Astrocyte (in vitro differentiated cells and primary cell): ENCODE measurements at places on chromosomes 3 and 15. TPM values are rescaled to one million over a fixed set of nuclear protein-coding genes. Genes with fewer than 3 reads are reported as not detected.

ZNF654 gene
- 18.7 and 19.1 TPM in 2 replicates for total RNA-seq

- no peaks in the 10 kb centered on the region for H3K4me1 ChIP-seq
- H3K27me3 ChIP-seq = peaks cover 10% of the 10 kb centered on the region
- no peak overlapping the region for H3K27ac ChIP-seq
- DNase-seq = peak; percentile 83
- H3K4me3 ChIP-seq = no peak overlapping the region
Observed at GRCh38 chr15:62362608-62363007, 197.5 kb upstream of the C2CD4B start.

PLSCR4 gene
- total RNA-seq = 1.1 and 1.3 TPM in 2 replicates

DNA sequence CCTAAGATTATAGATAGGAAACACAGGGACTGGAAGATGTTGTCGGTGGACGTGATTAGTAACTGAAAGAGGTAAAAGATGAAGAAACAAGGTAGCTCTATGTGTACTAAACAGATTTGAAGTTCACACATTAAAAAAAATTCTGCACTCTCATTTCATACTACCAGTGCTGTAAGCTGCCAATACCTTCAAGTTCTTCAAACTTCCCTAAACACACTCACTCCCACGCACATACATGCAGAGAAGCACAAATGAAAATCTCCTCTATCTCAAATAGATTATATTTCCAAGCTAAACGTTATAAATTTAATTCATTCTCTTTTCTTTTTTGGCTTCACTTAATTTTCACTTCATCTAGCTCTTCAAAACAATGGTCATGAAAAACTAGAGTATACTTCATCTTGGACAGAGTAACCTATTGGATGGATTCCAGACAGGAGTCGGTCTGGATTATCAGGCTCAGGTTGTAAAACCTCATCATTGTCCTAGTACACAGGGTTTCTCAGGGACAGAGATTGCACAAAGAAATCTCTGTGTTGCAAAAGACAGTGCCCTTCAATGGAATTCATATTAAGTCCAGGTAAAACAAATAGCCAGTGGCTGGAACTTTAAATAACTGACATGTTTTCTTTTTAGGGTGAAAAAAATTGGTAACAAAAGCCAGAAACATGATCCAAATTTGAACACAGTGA, 408.1 kb upstream of the ZNF385D start:
- H3K27me3 ChIP-seq = no peaks in the 10 kb centered on the region
- no peak overlapping the region for H3K4me3 ChIP-seq
- no peak overlapping the region for H3K27ac ChIP-seq
- DNase-seq = no peak
- no peaks in the 10 kb centered on the region for H3K36me3 ChIP-seq
- H3K4me1 ChIP-seq = no peaks in the 10 kb centered on the region

DNA sequence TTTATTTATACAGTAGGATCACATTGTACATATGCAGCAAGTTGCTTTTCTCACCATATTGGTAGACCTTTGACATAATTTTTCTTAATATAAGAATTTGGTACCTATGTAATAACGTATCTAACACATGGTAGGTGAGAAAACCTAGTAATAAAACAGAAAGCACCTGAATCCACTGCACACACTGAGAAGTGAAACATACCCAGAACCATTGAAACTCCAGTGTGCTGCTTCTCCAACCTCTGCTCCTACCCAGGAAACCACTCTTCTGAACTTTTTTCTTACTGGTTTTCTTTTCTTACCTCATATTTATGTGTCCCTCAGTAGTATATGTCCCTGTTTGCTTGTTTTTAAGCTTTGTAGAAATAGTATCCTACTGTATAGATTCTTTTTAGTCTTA, 293.0 kb downstream of the UBE2E2 start:
- H3K4me1 ChIP-seq = peaks cover 9% of the 10 kb centered on the region
- no peak for DNase-seq
- no peak overlapping the region for H3K27ac ChIP-seq
- H3K27me3 ChIP-seq = no peaks in the 10 kb centered on the region
- no peak overlapping the region for H3K4me3 ChIP-seq

- no peaks in the 10 kb centered on the region for H3K27me3 ChIP-seq
- no peaks in the 10 kb centered on the region for H3K4me1 ChIP-seq
- H3K4me3 ChIP-seq = no peak overlapping the region
- DNase-seq = peak; percentile 67
- H3K27ac ChIP-seq = no peak overlapping the region
Observed at GRCh38 chr3:17730318-17730967, 12.0 kb downstream of the TBC1D5 start.

DNA sequence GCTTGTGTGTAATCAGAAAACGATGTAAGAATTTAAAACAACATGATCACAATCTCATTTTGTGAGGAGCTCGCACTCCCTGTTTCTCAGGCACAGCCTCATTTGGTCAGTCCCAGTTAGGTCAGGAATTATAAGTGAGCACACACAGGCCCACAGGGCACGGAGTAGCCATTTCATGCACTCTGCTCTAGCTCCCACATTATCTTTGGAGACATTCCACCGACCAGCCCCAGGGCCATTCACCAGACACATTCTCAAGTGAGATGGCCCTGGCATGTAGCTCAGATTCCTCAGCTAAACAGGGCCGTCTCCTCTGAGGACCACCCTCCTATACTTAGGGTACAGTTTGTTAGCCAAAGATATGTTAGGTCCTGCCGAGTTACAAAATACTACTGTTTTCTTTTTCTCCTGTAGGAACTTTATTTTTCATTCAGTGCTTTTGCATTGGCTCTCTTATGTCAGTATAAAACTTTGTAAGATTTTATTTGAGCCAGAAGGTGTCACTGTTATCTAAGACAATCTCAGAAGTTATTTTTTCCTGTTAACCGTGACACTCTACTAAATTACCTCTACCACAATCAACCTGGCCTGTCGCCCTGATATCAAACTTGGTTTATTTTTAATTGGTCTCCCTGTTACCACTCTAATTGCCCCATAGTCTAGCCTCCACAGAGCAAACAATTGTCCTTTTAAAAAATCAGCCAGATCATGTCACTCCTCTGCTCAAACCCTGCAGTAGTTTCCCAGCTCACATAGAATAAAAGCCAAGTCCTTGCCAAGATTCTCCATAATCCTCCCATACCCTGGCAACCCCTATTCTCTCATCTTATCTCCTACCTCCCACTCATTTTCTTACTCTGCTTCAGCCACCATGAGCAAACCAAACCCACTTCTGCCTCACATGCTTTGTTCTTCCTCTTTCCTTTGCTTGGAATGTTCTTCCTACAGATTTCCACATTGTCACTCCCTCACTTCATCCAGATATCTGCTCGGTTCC, 105.7 kb downstream of the PPP2R3A start:
- peak overlapping the region; percentile 83 for H3K27ac ChIP-seq
- no peak overlapping the region for H3K4me3 ChIP-seq
- no peaks in the 10 kb centered on the region for H3K27me3 ChIP-seq
- peak; percentile 32 for DNase-seq

GRCh38 chr3:123914829-123915228, 30.7 kb upstream of the MYLK start:
- H3K36me3 ChIP-seq = peaks cover 12% of the 10 kb centered on the region
- H3K27me3 ChIP-seq = no peaks in the 10 kb centered on the region
- no peaks in the 10 kb centered on the region for H3K4me1 ChIP-seq
- DNase-seq = no peak
- no peak overlapping the region for H3K27ac ChIP-seq

DNA sequence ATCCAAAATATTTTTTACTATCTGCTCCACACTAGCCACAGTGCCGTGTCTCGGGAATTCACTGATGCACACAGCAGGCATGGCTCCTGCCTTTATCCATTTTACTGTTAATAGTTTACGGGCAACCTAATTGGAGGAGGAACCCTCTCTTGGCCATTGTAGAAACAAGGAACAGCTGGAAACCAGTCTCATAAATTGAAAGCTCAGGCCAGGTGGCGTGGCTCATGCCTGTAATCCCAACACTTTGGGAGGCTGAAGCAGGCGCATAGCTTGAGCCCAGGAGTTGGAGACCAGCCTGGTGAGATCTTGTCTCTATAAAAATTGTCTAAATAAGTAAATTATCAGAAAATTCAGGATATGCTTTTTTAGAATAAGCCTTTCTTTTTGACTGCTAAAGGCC, 39.0 kb downstream of the IL5RA start:
- DNase-seq = no peak
- H3K4me3 ChIP-seq = no peak overlapping the region
- no peaks in the 10 kb centered on the region for H3K27me3 ChIP-seq
- no peaks in the 10 kb centered on the region for H3K4me1 ChIP-seq
- no peak overlapping the region for H3K27ac ChIP-seq

- DNase-seq = no peak
- no peak overlapping the region for H3K4me3 ChIP-seq
- H3K36me3 ChIP-seq = no peaks in the 10 kb centered on the region
- H3K27me3 ChIP-seq = no peaks in the 10 kb centered on the region
Observed at GRCh38 chr3:43328653-43329052, 42.3 kb downstream of the SNRK start.

DNA sequence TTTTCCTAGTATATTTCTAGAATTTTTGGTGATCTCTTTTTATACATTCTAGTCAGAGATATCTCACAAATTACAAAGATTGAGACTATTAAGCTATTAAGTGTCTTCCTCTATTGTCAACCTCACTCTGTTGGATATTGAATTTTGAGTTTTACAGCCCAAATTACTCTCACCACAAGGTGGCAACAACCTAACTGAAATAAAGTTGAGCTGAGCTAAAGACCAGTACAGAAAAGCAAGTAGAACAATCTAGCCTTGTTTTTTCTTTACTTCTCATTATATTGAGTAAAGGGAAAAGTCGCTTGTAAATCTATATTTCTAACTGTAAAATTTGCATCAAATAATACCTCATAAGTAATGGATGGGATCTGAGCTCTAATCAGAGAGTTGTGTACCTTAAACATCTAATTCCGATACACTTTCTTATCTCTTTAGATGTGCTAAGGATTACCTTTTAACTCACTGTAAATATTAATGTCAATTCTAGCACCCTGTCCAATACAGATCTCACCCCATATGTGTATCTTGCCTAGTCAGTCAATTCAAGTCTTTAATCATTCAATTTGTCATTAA, 13.6 kb upstream of the COMMD2 start:
- H3K4me1 ChIP-seq = no peaks in the 10 kb centered on the region
- H3K27ac ChIP-seq = no peak overlapping the region
- peak; percentile 30 for DNase-seq
- no peaks in the 10 kb centered on the region for H3K36me3 ChIP-seq

MKRN3 gene
- not detected in 2 replicates for total RNA-seq

- H3K36me3 ChIP-seq = no peaks in the 10 kb centered on the region
- no peak overlapping the region for H3K4me3 ChIP-seq
- no peak overlapping the region for H3K27ac ChIP-seq
Observed at GRCh38 chr3:99521551-99521950, 116.8 kb upstream of the COL8A1 start.

DNA sequence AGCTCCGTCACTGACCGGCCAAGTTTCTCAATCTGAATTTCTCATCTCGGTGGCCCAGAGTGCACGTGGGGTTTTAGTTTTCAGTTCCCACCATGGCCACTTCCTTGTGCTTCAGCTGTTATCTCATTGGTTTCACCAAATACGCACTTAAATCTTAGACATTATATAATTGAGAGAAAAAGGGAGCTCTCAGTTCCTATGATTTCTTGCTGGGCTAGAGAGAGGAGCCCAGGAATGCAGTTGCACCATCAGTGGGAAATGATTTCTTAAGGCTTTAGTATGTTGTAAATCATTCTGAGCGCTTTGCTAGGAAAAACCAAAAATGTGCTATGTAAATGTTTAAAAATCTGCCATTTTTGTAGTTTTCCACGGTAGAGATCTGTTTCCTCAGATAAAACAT, 53.2 kb downstream of the OXNAD1 start:
- DNase-seq = no peak
- peaks cover 23% of the 10 kb centered on the region for H3K36me3 ChIP-seq
- H3K27ac ChIP-seq = no peak overlapping the region

DNA sequence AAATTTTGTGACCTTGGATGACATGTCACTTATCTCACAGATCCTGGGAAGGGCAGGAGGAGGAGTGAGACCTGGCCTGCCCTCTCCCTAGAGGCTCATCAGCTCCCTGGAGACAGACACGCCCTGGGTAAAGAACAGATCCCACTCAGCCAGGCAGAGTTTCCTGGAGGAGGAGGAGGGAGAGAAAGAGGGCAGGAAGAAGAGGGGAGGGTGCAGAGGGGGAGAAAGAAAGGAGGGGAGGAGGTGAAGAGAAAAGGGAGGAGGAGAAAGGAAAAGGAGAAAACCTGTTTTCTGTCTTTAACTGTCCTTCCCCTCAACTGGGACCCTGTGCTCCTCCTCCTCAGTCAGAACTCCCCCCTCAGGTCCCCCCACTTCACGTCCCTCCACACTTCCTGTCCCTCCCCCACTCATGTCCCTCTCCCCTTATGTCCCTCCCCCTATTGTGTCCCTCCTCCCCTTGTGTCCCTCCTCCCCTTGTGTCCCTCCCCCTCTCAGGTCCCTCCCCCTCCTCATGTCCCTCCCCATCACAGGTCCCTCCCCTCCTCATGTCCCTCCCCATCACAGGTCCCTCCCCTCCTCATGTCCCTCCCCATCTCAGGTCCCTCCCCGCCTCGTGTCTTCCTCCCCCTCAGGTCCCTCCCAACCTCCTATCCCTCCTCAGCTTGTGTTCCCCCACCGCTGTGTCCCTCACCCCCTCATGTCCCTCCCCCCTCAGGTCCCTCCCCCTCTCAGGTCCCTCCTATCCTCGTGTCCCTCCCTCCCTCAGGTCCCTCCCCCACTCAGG, 52.3 kb upstream of the CGNL1 start:
- H3K27ac ChIP-seq = no peak overlapping the region
- H3K4me1 ChIP-seq = peaks cover 30% of the 10 kb centered on the region
- H3K4me3 ChIP-seq = no peak overlapping the region
- H3K36me3 ChIP-seq = no peaks in the 10 kb centered on the region
- H3K27me3 ChIP-seq = no peaks in the 10 kb centered on the region

HIGD2B gene
- not detected in 2 replicates for total RNA-seq

DNA sequence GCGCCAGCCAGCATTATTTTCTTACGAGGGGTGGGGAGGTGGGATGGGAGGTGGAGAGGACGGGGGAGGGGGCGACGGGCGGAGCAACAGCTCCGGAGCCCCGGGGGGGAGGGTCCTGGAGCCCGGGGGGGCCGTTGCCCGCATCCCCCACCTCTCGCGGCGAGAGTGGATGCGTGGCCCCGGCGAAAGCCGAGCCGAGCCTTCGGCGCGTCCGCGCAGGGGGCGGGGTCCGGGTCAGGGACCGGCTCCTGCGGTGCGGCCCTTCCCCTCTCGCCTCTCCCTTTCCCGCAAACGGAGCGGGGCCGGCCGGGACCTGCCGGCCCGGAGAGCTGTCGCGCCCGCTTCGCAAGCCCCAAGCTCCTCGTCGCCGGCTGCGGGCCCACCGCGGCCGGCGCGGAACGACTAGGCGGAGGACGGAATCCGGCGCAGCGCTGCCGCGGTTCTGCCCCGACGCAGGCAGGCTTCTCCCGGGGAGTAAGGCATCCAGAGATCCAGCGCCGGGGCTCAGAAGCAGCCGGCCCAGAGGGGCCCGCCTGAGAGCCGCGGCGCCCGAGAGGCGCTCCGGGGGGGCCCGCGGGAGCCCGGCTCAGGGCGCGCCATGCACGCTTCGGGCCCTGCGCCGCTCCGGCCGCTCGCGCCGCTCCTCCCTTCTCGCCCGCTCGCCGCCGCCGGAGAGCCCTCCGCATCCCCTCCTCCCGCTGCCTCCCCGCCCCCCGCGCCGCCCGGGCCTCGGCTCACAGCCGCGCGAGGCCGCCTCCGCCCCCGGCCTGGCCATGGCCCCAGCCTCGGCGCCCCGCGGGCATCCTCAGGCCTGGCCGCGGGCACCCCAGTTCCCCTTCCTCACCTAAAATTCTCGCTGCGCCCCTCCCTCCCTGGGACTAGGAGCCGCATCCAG, 459 bp upstream of the ADCY5 start:
- H3K4me3 ChIP-seq = peak overlapping the region; percentile 50
- no peaks in the 10 kb centered on the region for H3K36me3 ChIP-seq
- no peak overlapping the region for H3K27ac ChIP-seq
- H3K4me1 ChIP-seq = no peaks in the 10 kb centered on the region
